ENCODE measurements at places on chromosomes 6 and 20.
A peak's percentile ranks its signal among the peaks of the same experiment; 100 is the strongest.

GRCh38 chr6:4378319-4378996, 243.1 kb upstream of the ECI2 start:
- no peak for DNase-seq

GRCh38 chr20:34977365-34978091, 21.9 kb downstream of the MYH7B start:
- DNase-seq = no peak

- DNase-seq = no peak
Observed at GRCh38 chr6:39005774-39006173, 42.8 kb upstream of the GLP1R start.

- DNase-seq = no peak
Observed at GRCh38 chr6:148649454-148649963, 97.3 kb upstream of the UST start.

DNA sequence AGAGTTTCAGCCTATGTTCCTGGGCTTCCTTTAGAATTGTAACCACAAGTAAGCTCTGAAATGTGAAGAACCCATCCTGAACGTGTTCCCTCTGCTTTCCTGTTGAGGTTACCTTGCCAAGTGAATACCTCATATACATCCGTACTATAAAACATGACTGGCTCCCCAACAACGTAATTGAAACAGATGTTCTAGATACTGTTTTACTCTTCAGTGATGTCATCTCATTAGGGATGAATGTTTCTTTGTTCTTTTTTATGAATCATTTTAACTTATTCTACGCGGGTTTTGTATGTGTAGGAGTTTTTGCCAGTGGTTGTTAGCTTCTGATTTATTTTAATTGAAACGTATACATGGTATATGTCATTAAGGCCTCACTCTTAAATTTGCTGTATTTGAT, 166.8 kb downstream of the SAMD5 start:
- DNase-seq = no peak

DNA sequence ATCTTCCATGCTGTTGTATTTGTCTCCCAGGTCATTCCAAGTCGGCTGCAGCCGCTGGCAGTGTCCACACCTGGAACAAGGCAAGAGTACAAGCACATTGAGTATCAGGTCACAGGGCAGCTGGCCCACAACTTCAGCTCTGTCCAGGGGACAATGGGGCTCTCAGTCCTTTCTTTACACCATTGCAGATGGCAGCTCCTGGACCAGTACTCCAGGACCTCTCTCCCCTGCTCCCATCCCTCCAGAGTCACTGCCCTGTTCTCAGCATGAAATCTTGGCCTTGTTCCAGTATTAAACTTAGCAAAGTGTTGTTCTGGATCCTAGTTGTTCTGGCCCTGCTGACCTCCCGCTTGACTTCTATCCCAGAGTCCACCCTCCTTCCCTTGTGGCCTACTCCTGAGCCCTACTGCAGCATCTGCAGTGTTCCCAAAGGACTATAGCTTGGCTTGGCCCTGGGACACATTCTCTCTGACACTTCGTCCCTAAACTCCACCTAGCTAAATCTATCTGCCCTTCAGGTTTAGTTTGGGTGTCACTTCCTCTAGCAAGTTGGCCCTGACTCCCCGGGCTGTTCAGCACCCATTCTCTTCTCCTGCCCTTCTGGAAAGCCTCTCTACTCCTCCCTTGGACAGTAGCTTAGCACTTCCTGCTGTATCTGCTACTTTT, 5.8 kb downstream of the TXNDC5 start:
- no peak for DNase-seq

- DNase-seq = peak; percentile 30
Observed at GRCh38 chr6:7691675-7692452, 34.0 kb upstream of the BMP6 start.

- peak; percentile 79 for DNase-seq
Observed at GRCh38 chr6:13486679-13487121, 700 bp downstream of the GFOD1 start.

All from activated T-cell treated with anti-CD3 and anti-CD28 coated beads, Interleukin-2, amount 50 U/mL, for 48 hours (primary cell).